NCI-H1930 (cell line): ENCODE measurements at places on chromosomes 7 and 10.

- no peak for DNase-seq
These were observed 6.6 kb downstream of the LDB3 start for GRCh38 chr10:86674912-86675311.

DNA sequence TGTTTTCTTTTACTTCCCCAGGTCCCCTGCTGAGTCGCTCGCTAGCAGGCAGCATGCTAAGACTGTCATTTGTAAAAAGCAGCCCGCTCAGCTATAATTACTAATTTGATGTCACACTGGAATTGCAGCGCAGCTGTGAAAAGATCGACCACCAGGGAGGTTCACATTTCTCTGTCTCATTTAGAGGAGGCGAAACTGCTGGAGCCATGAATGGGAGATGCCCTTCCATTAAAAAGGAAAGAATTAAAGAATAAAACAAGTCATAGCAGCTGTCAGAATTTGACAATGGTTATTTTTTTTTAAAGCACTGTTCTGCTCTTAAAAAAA is 153.5 kb downstream of the PIP4K2A start:
- DNase-seq = peak; percentile 55

- no peak for DNase-seq
These were observed 127.3 kb upstream of the LYZL2 start for GRCh38 chr10:30756896-30757295.

GRCh38 chr7:128783143-128783861 is 7.7 kb upstream of the OPN1SW start:
- no peak for DNase-seq

- no peak for DNase-seq
These were observed 625.3 kb downstream of the PARD3 start for GRCh38 chr10:34189830-34190229.

DNA sequence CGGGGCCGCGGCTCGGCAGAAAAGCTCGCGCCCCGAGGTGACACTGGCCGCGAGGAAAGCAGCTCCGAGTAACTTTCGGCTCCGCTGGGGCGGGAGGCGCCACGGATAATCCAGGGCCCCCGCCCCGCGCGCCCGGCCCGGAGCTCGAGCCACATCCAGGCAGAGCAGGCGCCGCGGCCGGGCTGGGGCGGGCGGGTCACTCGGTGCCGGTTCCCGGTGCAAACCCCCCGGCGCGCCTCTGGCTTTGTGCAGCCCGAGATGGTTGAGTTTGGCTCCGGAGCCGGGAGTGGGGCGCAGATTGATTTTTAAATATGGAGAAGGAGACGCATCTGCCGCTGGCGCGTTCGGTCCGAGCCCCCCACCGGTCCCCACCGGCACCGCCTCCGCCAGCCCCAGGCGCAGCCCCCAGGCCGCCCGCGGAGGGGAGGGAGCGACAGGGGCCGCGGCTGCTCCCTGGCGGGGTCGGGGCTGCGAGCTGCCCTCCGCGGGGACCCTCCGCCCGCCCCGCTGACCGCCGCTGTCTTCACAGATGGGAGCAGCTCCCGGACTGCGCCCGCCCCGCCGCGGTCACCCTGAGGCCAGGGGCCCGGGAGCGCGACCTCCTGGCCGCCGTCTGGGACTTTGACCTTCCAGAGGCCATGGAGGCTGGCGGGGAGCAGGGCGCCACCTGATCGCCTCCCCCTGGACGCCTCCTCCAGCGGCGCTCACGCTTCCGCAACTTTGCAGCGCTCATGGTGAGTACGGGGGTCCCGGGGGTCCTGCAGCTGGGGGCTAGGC is 643 bp downstream of the ADGRA1 start:
- DNase-seq = no peak

- no peak for DNase-seq
These were observed 1055.4 kb upstream of the AUTS2 start for GRCh38 chr7:68542831-68543230.

- DNase-seq = no peak
These were observed 340.0 kb upstream of the NRP1 start for GRCh38 chr10:33674491-33674890.

GRCh38 chr7:42910306-42910705 is 1.6 kb downstream of the C7orf25 start:
- DNase-seq = no peak

DNA sequence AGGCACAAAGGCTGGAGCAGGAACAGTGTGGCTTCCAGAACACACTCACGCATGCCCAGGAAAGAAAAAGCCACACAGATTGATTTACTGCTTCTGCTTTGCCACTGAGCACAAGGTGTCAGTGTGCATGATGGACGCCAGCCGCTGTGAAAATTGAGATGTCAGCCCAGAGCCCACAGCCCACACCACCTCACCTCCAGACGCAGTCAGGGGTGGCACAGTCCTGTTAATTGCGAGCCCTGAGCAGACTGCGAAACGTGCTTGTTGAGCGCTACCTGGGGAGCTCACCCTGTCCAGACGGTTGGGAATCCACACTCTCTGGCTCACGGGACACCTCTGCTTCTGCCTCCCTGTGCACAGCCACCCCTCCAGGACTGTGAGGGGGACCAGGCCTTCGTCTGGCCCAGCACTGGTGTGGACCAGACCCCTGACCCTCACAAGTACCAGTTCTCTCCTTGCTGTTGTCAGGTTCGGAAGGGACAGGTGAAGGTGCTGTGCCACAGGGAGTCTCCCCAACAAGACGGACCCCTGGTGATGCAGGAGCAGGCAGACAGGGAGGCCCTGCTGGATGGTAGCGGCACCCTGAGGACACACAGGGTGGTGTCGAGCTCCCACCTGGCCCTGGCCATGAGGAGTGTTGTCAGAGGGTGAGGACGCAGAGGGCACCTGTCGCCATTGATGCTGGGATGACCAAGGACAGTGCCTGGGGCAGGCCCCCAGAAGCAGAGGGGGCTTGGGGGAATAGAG is 15.3 kb downstream of the RASGEF1A start:
- DNase-seq = no peak

DNA sequence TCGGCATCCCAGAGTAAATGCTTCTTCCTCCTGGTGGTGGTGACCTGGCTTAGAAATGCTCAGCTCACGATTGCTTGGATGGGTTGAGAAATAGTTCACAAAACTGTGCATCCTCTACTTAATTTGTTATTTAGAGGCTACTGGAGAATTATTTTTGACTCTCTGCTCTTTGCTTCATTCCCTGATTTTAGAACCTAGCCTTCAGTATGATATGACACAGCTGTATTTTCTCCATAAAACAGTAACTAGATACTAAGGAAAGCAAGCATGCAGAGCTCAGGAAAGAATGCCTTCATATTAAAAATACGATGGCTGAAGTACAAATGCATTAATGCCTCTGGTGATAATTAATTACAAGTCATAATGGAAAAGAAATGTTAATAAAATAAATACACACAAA is 602.0 kb upstream of the COBL start:
- no peak for DNase-seq

DNA sequence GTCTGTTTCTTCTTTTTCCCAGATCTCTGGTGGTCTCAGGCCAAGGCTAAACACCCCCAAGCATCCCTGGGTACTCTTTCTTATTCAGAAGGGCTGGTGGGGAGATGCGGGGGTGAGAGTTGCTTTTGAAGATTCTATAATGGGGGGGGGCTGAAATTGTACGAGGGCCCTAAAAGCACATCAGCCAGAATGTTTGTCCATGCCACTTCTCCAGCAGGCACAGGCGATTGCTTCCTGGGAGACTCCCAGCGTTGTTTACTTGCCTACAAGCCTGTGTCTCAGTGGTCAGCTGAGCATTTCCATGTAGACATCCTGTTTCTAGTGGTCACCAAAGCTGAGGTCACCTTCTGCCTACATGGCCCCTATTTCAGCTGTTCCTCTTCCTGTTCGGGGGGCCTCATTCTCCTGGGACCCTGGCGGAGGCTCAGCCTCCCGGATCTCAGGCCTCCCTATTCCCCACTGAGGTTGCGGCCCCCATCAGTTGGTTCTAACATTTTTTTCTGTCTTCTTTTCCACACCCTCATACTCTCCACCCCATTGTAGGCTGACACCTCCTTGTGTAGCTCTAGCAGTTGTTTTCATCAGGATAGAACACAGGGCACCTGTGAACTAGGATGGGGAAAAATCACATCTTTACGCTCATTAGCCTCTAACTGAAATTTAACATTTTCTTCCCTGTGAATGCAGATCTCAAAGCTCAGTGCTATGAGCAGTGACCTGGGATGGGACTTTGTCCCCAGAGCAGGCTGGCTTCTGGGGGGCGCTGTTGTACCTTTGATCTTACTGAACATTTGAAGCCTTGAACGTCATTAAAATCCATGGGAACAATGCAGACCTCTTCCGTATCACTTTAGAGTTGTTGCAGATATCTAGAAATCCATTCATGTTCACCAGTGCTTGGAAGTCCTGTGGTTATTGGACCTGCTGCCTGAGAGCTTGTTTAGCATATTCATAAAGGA is 286.5 kb downstream of the GLRX3 start:
- DNase-seq = no peak

DNA sequence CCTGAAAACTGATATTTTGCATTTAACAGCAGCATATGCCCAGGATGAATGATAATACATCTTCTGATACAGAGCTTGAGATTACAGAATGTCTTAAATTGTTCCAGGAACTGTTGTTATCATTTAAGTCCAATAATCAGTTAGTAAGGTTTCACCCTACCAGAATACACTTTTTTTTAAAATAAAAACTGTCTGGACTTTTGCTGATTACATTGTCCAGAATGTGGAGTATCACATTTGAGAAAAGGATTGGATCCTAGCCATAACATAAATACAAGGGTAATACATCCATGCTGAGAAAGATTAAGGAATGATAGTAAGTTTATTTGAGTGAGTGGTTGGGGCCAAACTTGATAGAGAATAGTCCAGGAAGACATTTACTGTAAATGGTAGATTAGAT is 71.0 kb downstream of the SEPTIN7 start:
- no peak for DNase-seq

DNA sequence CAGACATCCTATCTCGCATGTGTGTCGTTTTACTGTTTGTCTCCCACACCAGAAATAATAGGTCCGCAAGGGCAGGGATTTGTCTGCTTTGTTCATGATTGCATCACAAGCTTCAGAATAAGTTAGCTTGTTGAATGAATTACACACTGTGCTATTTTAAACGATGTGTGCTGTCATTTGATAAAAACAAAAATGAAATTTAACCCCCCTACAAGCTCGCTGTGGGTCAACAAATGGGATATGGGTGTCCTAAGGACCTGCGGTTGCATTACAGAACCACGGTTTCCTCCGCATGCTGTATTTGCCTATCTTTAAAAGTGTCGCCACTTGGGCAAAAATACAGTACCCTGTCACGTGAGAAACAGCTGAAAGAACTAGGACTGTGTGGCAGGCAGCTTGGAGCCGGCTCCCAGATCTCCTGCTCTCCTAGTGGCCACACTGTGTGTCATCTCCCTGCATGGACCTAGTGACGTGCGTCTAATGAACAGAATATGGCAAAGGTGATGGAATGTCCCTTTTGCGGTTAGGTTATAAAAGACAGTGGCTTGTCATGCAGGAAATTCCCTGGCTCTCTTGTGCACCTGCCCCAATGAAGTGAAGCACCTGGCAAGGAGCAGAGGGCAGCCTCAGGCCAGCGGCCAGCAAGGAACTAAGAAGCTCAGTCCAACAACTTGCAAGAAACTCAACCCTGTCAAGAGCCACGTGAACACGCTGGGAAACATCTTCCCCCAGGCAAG is 32.9 kb upstream of the CRYGN start:
- DNase-seq = no peak

DNA sequence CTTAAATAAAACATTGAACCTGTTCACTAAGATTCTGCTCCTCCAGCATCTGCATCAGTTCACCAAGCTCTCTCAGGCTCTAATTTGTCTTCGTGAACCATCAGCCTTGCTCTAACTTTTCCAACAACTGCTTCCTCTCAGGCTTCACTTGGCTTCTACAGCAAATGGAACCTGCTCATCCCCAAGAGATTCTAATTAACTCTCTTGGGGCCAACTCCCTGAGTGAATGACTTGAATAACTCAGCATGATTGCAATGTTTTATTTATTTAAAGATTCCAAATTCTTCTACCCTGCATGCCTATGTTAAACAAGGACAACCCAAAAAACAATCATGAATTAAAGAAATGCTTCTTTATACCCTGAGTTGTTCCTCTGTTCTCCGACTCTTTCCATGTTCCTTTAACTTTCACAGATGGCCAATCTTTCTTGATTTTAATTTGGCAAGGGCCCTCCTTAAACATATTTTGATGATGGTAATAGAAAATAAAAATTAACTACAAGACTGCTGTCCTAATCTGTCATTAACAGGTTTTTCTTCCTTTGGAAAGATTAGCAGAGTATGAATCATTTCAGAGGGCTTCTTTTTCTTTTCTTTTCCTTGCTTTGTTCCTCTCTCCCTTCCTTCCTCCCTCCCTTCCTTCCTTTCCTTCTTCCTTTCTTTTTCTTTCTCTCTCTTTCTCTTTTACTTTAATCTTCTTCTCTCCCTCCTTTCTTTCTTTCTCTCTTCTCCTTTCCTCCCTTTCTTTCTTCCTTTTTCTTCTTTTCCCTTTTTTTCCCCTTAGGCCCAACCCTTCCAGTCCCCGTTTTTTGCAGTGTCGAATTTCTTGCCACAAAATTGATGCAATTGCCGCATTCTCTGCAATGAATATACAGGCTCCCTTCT is 195.0 kb upstream of the RHOBTB1 start:
- no peak for DNase-seq

DNA sequence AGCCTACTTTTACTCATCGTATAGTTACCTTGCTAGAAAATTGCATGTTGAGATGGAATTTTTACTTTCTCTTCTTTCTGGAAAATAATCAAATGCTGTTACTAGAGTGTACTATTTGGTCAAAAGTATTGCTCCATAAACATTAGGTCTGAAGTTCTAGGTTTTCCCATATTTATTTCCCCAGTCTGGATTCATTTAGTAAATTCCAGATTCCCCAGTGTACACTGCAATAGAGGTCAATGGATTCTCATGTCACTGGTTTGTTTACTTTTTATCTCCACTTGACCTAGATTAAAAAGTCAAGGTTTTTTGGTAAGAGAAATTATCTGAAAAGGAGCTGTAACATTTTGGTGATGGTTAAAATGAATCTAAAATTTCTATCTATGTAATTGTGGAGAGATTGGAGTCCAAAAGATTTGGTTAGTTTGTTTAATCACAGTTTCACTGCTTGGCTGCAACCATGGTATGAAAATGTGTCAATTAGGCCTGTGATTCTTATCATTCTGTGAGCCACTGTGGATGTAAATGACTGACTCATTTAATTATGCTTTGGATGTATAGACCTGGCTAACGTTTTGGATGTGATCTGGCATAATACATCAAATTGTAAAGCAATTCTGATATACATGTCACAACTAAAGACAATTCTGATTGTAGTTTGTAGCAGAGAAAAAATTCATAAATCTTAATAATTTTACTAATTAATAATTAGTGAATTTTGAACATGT is 32.7 kb upstream of the STEAP4 start:
- no peak for DNase-seq

GRCh38 chr10:43305876-43306275 is 39.0 kb upstream of the RASGEF1A start:
- no peak for DNase-seq

GRCh38 chr7:50534690-50535290 is 30.4 kb downstream of the DDC start:
- no peak for DNase-seq
